Stimulated activated CD4-positive, alpha-beta T cell treated with anti-CD3 and anti-CD28 coated beads, Interleukin-4, amount 100 ng/mL, for 4 hours (primary cell): ENCODE measurements at places on chromosomes 3 and 15.

DNA sequence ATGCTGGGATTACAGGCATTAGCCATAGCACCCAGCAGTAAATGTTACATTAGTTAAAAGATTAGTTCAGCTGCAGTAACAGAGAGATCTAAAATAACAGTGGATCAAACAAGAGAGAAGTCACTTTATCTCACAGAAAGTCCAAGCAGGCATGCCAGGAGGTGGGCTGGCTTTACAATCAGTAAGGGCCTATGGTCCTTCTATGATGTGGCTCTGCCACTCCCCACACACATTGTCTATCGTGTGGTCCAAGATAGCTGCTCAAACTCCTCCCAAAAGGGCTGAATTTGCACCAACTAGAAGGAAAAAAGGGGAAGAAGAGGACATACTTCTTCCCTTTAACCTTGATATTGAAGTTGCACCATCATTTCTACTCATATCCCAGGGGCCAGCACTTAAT, 4.6 kb upstream of the RUVBL1 start:
- DNase-seq = no peak

- DNase-seq = no peak
Measured at GRCh38 chr3:13111173-13111872, 38.1 kb upstream of the IQSEC1 start.

- no peak for DNase-seq
Measured at GRCh38 chr15:58361273-58361759, 70.5 kb upstream of the LIPC start.

DNA sequence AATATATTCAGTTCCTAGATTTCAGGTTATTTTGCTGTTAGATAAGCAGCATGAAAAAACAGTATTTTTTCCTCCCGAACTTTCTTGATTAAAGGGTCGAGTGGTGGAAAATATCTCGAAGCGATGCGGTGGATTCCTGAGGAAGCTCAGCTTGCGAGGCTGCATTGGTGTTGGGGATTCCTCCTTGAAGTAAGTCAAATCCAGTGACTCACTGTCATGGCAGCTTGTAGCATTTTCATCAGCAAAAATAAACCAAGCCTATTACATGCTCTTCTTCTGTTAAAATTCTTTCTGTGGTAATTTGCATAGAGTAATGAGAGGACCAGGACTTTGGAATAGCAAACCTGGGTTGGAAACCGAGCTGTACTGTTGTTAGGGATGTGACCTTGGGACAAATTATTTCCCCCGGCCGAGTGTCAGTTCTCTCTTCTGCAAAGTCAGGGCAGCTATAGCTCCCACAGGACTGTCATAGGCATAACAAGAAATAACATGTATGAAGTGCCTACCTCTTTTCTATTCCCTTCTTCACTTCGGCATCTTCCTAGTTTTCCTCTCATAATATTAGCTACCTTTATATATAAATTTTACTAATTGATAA, 75.6 kb downstream of the UBP1 start:
- no peak for DNase-seq

DNA sequence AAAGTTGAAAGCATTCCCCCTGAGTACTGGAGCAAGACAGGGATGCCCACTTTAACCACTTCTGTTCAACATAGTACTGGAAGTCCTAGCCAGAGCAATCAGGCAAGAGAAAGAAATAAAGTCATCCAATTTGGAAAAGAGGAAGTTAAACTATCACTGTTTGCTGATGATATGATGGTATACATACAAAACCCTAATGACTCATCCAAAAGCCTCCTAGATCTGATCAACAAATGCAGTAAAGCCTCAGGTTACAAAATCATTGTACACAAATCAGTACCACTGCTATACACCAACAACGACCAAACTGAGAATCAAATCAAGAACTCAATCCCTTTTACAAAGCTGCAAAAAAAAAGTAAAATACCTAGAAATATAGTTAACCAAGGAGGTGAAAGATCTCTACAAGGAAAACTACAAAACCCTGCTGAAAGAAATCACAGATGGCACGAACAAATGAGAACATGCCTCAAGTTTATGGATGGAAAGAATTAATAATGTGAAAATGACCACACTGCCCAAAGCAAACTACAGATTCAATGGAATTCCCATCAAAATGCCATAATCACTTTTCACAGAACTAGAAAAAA, 40.3 kb downstream of the RPL39L start:
- DNase-seq = no peak
